ENCODE measurements at places on chromosomes 13 and 19.

GRCh38 chr13:108185223-108185622, 30.1 kb downstream of the LIG4 start:
- no peak for DNase-seq

- DNase-seq, result no peak
Observed at GRCh38 chr19:1956122-1956494, 15.1 kb downstream of the CSNK1G2 start.

GRCh38 chr19:38713227-38713649, 31.0 kb downstream of the CAPN12 start:
- DNase-seq, result no peak

DNA sequence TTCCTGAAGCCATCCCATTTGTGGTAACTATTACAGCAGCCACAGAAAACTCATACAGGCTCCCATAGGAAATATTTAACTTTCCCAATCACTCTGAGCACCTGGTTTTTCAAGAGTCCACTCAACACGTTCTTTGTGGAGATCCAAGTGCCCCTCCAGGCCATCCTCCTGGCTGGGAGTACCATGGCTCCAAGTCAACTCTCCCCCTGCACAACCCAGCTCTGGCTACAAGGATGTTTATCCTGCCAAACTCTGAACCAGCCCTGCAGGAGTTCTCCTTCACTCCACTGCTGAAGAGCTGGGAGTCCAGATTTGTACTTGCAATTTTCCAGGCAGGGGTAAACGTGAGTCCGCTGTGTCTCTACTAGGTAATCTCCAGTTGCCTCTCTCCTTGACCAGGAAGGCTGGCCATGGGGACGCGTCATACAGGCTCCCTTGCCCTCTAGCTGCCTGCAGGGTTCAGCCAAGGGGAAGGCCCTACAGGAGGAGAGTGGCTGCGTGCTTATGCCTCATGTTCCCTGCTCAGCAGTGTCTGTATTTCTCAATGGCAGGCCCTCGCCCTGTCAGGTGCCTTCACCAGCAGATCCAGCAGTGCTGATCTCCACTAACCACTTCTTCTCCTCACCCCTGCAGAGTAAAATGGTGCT, 29.9 kb upstream of the ARGLU1 start:
- no peak for DNase-seq

DNA sequence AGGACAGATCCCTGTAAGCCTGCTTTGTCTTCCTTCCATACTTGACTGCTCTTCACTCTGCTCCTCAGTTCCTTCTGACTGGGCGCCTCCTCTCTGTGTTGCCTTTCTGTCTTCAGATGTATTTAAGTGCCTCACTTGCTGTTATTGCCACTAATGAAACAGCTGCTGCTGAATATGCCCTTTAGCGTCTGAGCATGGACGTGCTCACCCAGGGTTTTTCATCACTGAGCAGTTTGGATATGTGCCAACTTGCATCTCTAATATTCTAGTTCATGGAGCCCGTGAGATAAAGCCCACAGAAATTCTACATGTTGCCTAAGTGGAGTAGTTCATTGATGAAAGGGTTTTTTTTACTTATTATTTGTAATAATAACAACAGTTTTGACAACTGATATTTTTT, 198.2 kb downstream of the MYO16 start:
- DNase-seq, result peak; percentile 16

DNA sequence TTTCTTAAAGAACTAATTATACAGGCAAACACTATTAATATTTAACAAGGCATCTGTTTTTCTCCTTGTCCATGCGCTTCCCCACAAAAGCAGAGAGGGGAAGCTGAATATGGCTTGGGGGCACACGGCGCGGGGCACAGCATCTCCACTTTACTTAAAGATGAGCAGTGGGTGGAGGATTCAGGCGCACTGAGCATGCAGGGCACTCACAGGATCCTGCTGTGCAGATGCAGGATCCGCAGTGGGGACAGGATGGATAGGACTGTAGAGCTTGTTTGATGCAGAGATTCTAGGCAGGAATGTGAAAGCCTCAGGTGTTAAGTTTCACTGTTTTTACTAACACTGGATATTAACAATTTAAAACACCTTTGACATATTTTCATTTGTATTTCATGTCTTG, 43.3 kb downstream of the ATP11A start:
- no peak for DNase-seq

DNA sequence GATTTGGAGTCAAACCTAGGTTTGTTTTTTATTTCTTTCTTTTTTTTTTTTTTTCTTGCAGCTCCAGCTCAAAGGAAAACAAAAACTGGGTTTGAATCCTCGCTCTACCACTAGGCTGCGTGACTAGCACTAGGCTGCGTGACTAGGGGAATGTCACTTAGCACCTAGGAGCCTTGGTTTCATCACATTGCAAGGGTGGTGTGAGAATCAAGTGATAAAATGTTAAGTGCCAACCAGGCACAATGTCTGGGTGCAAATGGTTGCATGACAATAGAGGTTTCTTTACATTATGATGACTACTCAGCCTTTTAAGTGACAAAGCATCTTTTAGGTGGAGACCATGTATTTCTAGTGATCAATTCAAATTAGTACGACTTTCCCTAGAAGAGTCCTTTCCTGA, 27.9 kb downstream of the RCBTB2 start:
- DNase-seq, result no peak

DNA sequence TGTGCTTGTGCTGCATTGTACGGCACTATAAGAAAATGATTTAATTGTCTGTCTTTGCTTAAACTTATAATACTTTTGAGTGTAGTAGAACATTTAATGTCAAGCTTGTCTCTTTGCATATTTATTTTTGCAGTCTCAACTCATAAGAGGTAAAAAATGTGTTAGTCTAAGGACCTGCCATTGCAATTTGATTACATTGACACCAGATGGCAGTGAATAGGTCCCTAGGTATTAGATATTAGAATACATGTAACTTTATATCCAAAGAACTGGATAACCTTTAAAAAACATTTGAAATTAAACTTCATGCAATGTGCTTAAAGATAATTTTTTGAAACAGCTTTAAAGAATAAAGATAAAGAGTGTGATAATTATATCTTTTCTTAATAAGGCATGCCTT, 1421.3 kb downstream of the OLFM4 start:
- DNase-seq, result no peak

GRCh38 chr19:10118960-10119359, 739 bp downstream of the EIF3G start:
- no peak for DNase-seq

DNA sequence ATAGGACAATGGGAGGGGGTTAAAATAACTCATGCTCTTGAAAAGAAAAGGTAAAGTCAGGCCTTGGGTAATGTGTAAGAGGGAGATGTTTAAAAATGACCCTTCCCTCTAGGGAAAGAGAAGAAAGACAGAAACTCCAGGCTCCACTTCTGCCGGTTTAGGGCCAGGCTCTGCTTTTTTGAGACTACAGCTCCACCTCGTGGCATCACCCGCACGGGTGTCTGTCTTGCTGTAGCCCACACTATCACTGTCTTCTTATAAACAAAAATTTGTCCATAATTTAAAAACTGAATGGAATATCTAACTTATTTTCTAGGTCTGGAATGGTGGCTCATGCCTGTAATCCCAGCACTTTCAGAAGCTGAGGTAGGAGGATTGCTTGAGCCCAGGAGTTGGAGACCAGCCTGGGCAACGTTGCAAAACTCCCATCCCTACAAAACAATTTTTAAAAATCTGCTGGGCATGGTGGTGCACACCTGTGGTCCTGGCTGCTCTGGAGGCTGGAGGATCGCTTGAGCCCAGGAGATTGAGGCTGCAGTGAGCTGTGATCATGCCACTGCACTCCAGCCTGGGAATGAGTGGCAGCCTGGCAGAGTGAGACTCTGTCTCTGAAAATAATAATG, 65.1 kb upstream of the GTF3A start:
- DNase-seq, result peak; percentile 65

Measured in LoVo (cell line).